Esophagus mucosa (tissue), 1 donor: ENCODE measurements at places on chromosomes 4 and X.
A peak's percentile ranks its signal among the peaks of the same experiment; 100 is the strongest.

GRCh38 chrX:35670889-35671288 is 127.3 kb upstream of the MAGEB16 start:
- no peak for ATAC-seq

DNA sequence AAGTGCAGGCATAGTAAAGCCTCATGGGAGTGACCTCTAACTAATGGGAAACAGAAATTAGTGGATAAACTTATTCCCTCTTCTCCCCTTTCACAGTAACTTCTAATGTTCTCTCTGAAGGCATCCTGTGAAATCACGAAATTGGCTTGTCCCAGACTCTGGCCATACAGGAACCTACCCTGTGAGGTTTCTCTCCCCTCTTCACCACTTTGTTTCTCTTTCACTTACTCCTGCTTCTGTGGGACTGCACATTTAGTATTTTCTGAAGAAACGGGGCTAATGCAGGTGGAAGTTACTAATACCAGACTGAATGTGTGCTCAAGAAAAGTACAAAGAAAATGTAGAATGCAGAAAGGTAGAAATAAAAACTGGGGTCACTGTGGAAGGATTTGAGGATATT is 20.0 kb downstream of the ZNF330 start:
- ATAC-seq = no peak

- no peak for ATAC-seq
Observed at GRCh38 chr4:8045909-8046308, 106.2 kb upstream of the AFAP1 start.

GRCh38 chr4:77126809-77127208 is 30.2 kb upstream of the CCNG2 start:
- peak; percentile 63 for ATAC-seq

DNA sequence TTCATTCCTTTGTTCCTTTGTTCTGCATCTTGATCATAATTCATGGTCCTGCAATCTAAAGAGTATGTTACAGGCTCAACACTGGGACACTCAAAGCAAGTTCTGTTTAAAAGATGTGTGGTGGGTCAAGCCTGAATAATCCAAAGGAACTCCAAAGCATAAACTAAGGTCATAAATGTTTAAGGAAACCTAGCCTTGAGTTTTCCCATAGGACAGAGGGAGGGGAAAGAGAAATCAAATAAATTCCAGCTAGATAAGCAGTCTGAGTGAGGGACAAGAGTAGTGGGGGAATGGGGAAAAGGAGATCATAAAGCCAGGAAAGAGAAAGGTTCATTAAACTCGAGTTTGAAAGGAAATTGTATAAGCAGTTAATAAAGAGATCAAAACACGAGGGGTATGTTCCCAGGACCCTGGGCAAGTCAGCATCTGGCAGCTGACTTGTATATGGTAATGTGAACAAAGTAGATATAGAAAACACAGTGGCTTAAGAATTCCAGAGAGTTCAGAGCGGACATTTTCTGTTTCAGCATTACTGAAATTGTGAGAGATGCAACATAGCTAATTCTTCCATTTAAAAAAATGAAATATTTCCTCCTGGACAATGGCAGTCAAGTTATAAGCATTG is 125.8 kb upstream of the EDNRA start:
- no peak for ATAC-seq

DNA sequence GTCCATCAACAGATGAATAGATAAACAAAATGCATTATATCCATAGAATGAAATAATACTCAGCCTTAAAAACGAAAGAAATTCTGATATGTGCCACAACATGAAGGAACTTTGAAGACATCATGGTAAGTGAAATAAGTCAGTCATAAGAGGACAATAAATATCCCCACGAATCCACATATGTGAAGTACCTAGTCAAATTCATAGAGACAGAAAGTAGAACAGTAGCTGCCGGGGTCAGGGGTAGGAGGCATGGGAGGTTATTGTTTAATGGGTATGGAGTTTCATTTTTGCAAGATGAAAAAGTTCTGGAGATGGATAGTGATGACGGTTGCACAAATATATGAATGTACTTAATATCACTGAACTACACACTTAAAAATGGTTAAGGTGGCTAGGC is 151.6 kb upstream of the MAP3K15 start:
- no peak for ATAC-seq

GRCh38 chrX:43656005-43656494 is at the start of gene MAOA:
MAOA (plus strand) TSS chrX:43656299; CDS start chrX:43656342, 43 bp downstream.
- peak; percentile 60 for ATAC-seq

DNA sequence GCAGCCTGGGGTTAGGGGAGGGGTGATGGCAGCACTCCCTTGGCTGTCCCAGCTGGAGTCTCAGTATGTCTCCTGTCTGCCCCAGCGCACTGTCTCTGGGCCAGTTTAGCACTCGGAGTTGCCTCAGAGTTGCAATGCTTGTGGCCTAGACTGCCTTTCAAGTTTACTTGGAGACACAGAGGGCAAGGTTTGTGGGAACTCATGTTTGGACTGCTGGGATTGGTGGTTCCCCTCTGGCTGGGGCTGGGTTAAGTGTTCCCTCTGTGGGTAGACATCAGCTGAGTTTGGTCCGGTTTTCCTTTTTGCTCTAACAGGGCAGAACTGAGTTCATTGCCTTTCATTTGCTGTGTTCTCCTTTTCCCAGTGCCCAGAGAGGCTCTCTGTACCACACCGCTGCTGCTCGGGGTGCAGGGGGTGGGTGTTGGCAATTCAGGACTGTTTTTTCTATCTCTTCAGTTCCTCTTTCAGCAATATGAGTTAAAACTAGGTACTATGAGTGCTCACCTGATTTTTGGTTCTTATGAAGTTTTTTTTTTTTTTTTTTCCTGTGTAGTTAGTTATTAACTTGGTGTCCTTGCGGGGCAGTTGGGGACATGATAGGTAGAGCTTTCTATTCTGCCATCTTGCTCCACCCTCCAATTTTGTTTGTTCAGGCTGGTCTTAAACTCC is 17.2 kb downstream of the RAB33B start:
- ATAC-seq = no peak

DNA sequence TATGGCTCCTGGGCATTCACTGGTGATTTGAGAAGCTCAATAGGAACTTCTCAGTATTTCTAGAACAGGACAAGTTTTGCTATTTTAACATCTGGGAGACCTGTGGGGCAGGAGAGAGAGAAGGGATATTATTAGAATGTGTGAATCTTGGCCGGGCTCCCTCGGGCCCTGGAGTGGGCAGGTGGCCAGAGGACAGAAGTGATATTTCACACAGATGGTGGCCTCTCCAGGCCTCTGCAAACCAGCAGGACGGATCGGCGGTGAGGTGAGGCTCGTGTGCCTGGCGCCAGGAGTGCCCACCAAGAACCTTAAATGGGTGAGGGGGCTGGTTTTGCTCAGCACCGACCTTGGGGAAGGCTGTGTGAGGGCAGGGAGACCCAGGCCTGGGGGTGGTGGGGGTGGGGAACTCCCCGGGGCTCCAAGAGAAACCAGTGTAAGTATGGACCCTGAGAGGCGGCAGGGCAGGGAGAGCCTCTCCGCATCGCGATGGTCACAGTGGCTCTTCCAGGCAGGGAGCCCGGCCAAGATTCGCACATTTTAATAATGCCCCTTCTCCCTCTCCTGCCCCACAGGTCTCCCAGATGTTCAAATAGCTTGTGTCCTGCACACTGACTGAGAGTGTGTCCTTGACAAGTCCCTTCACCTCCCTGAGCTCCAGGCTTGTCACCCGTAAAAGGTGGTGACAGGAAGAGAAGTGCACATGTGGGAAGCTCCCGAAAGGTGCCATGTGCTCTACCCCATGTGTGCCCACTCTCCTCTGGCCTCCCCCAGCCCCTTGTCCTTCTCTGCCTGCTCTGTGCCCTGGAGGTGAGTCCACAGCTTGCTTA is 64.9 kb downstream of the SORCS2 start:
- ATAC-seq = no peak

DNA sequence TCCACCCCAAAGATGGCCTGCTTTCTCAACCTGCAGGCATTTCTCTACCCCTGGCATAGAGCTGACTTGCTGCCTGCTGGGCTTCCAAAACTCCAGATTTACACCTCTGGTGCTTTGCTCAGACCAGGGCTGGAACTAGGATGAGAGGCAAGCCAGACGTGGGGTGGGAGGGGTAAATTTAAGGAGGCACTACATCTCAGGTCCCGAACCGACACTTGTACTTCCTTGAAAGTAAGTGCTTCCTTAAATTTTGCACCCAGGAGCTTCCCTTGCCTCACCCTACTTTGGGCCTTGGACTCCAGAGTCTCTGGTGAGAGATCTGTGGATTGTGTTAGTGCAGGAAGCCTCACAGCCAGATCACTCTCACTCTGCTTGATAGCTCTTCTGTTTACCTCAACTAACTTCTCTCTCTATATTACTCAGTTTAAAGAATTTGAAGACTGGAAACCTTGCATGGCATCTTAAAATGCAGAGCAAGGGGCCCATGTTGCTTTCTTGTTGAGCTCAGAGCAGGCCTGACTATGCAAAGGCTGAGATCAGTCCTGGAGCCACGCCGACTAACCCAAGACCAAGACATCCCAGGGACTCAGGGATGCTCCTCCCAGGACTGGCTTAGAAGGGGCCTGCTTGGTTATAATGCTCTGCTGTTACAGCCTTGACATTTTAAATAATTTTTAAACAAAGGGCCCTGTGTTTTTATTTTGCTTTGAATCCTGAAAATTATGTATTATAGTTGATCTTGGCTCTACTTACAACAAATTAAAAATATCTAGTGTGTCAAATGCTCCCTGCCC is 145.0 kb upstream of the LEF1 start:
- no peak for ATAC-seq

DNA sequence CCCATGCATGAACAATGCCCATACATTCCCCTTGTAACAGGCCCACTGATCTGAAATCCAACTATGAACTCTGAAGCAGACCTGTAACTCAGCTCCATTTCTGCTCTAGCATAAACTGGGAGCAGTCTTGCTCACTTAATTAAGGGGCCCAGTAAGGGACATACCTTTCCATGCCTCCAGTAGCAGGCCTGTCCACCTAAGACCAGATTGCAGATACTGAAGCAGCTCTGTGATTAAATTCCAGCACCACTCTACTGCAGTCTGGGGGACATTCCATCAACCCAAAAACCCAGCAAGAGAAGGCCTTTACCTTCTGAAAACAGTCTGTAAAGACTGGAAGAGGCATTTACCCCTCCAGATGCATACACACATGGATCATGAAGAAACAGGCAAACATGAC is 162.0 kb upstream of the NEIL3 start:
- no peak for ATAC-seq
